ENCODE measurements at places on chromosomes 12 and 14.

DNA sequence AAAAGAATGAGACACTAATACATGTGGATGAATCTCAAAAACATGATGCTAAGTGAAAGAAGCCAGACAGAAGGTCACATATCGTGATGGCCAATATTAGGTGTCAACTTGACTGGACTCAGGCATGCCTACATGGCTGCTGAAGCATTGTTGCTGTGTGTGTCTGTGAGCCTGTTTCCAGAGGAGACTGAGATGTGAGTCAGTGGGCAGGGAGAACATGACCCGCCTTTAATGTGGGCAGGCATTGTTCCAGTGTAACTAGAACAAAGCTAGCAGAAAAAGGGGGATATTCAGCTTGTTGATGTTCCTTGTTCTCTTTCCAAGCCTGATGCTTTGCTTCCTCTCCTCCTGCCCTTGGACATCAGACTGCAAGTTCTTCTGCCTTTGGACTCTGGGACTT is 47.6 kb downstream of the DCAF5 start:
- DNase-seq, result no peak

GRCh38 chr14:66330916-66331315 is 155.3 kb upstream of the CCDC196 start:
- DNase-seq, result no peak

DNA sequence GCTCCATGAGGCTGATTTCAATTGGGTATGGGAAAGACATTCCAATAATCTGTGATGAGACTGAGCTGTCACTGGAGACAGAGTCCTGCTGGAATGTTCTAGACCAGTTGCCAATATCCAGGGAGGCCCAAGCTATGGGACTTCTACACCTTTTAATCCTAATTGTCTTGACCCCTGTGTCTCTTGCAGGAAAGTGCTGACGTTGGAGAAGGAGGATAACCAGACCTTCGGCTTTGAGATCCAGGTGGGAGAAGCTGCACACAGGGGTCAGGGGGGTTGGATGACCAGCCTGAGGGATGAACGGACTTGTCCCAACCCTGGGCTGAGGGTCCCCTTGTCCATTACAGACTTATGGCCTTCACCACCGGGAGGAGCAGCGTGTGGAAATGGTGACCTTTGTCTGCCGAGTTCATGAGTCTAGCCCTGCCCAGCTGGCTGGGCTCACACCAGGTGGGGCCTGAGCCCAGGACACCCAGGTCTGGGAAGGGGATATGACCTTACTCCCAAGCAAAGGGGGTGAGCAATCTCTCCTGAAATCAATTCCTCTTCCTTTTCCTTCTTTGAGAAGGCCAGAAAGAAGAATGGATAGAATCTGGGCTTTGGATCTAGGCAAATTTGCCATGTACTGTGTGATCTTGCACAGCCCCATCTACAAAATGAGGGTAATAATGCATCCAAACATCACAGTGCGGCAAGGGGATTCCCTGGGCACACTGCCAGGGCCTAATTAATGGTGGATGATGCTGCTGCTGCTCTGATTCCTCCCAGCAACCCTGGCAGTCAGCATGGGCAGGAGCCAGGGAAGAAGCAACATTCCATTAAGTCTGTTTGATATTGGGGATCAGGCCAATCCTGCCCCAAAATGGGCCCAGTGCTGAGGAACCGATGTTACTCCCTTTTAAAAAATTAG is 4.2 kb downstream of the TAMALIN start:
- DNase-seq, result no peak

- DNase-seq, result no peak
Observed at GRCh38 chr14:24243336-24243836, 963 bp upstream of the TINF2 start.

DNA sequence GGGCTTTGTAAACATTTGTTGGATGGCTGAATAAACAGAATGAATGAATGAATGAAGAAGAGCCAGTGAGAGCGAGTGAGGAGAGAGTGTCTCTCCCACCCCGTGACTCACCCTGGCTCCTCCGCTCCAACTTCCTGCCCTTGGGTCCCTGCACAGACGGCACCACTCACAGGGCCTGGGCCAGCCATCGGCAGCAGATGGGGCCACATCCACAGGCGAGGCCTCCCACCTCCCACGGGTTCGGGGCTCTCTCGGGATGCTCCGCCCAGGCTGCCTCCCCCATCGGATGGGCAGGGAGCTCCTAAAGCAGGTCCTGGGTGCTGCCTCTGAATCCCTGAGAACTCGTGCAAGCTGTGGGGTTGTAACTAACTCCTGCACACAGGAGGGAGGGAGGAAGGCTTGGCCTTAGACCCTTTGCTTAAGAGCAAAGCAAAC is 41.3 kb downstream of the CCNK start:
- no peak for DNase-seq

DNA sequence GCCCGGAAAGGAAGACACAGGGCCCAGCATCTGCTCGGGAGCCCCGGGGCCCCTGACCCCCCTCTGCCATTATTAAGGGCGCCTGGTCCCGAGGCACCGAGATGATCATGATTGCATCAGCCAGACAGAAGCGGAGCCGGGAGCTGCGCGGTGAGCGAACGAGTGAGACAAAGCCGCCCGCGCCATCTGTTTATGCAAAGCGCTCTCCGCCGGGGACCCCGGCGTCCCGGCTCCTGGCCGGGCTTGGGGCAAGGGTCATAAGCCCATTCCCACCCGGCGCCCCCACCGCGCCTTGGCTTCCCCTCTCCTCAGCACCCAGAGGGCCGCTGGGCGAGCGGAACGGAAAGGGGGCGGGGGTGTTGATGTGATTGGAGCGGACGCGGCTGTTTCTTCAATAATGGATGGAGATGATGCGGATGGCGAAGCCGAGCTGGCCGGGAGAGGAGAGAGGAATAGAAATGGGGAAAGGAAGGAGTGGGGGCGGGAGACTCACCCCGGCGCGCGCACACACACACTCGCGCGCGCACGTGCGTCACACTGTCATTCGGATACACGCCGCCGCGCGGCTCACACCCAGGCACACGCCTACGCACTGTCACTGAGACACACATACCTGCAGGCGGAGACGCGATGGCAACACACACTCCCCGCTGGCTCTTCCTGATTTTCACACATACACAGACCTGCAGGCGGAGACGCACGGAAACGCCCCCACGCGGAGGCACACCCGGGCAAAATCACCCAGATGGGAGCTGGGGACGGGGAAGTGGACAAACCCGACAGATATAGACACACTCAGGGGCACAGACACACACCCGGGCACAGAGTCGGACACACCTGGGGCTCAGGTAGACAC is 10.7 kb downstream of the STAC3 start:
- peak; percentile 64 for DNase-seq

DNA sequence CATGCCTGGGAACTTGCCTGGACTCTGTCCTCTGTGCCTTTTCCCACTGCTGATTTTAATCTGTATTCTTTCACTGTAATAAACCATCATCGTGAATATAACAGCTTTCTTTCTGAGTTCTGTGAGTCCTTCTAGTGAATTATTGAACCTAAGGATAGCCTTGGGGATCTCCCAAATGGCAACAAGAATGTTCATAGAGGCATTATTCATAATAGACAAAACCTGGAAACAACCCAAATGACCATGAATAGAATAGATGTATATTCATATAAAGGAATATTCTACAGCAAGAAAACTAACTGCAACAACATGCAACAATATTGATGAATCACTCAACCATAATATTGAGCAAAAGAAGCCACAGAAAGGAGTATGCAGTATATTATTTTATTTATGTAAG is 44.7 kb upstream of the CEP83 start:
- DNase-seq, result no peak

- no peak for DNase-seq
Observed at GRCh38 chr14:72780751-72781150, 113.2 kb downstream of the DPF3 start.

DNA sequence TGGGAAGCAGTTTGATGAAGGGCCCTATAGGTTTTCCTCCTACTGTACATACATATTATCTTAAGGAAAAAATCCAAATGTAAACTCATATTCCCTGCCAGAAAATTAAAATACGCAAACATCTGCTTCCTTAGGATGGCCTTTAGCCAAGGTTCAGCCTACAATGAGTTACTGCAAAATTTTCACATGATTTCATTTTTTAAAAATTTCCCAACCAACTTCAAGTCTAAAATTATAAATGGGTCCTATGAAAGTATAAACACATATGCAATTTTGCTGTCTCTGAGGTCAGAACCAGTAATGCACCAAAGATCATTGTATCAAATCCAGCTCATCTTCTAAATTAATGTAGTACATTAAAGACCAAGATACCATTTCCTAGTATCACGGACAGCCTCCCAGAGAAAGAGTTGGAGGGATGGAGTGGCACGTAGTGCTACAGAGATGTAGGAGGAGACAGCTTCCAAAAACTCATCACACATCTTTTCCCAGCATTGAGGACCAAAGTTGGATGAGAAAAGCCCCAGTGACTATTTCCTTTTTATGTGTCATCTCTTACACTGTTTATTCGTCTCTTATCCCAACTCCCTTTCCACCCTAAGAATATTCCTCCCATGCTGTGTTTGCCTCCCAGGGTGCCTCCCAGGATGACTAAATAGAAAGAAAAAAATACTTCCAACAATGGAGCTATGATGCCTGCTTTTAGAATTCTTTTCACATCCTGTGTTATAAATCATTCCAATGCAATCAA is 92.3 kb upstream of the SLCO1C1 start:
- no peak for DNase-seq

DNA sequence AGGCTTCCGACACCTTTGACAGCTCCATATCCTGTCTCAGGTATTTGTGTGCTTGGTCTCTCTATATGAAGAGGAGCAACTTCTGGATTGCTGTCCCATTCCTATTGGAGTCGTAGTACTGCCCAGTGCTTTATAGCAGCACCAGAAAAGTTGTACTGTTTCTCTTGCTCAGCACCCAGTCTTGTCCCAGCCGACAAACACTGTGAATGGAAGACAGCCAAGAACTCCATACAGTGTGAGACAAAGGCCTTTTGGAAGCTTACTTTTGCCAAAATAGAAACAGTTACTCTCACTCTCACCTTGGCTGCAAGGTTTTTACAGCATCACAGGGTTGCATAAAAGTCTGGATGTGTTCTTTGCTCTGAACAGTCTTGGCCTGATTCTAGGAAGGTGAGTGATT is 105.3 kb downstream of the TGFB3 start:
- no peak for DNase-seq

- DNase-seq, result no peak
Observed at GRCh38 chr12:53252349-53252916, 15.7 kb upstream of the ESPL1 start.

DNA sequence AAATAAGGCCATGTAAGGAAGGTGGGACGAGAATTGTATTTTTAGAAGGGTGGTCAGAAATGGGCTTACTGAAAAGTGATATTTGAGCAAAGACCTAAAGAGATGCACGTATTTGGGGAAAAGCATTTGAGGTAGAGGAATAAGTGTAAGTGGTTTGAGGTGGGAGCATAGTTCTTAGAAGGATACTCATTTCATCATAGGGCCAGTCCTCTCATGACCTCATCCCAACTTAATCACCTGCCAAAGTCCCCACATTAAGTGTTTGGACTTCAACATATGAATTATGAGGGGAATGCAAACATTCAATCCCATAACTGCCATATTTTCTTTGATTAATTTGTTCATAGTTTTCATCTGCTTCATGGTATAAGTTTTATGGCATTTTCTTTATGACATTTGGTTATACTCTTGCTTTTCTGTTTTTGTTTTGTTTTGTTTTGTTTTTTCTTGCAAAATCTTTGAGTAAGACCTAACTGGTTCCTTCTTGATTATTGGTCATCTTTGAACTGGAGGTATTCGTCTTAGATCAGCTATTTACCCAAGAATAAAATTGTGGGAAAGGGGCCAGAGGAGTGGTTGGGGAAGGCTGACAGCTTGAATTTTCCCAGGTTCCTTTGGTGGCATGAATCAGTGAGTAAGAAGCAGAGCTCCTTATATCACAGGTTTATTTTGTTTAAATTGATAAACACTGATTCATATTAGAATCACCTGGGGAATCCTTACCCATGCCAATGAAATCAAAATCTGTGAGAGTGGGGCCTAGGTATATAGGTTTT is 24.2 kb downstream of the GNPNAT1 start:
- DNase-seq, result no peak

DNA sequence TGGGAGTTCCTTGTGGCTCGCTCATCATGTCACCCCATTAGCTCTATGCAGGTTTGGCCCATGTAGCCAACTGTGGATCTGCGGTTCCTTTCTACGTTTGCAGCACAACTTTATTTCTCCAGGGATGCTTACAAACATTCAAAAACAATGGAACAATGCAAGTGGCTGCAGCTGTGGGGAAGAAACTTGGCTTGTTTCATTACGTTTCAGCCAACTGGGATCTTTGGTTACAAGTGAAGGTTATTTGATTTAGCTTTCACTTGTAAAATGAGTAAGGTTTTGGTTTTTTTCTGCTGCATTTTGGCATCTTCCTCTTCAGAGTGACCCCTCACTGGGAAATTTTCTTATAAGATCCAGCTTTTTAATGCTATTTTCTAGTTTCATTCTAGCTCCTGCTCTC is 105.9 kb downstream of the PLXNC1 start:
- no peak for DNase-seq

GRCh38 chr14:90722590-90722989 is 93.6 kb downstream of the TTC7B start:
- no peak for DNase-seq

- DNase-seq, result no peak
Observed at GRCh38 chr12:95480230-95480629, 6.3 kb downstream of the METAP2 start.

GRCh38 chr14:79342942-79343341 is 868.4 kb downstream of the DIO2 start:
- no peak for DNase-seq

GRCh38 chr14:77485256-77485655 is 13.4 kb downstream of the ISM2 start:
- no peak for DNase-seq

GRCh38 chr14:63715360-63715759 is 12.5 kb downstream of the SGPP1 start:
- no peak for DNase-seq

DNA sequence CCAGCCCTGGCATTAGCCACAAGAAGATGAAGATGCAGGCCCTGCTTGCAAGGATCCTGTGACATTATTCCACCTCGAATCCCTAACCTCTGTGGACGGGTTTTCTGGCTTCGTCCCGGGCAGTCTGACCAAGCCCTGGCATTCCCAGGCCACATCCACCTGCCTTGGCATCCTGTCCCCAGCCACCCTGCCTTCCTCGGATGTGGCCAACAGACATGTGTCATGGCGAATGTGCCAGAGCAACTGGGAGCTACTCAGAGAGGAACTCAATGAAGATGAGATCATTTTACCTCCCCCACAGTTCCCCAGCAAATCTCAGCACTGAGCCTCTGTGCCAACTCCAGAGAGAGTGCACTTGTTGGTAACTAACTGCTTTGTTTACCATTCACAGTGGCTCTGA is 33.5 kb upstream of the KCNA5 start:
- DNase-seq, result no peak

DNA sequence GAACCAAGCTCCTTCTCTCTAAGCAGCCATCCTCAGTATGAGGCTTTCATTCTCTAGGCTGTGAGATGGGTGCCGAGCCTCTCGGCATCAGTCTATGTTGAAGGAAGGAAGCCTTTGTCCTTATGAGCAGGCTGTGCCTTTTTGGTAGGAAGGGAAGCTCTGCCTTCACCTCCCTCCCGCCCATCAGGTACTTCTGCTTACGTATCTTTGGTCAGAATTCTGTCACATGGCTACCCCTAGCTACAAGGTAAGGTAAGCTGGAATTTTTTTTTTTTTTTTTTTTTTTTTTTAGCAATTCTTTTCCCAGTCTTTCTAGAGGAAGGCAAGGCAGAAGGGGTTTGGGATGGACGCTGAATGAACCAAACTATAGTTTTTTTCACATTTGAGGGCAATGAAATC is 16.9 kb downstream of the BATF start:
- DNase-seq, result no peak
